ENCODE measurements at places on chromosomes 5 and 9.

DNA sequence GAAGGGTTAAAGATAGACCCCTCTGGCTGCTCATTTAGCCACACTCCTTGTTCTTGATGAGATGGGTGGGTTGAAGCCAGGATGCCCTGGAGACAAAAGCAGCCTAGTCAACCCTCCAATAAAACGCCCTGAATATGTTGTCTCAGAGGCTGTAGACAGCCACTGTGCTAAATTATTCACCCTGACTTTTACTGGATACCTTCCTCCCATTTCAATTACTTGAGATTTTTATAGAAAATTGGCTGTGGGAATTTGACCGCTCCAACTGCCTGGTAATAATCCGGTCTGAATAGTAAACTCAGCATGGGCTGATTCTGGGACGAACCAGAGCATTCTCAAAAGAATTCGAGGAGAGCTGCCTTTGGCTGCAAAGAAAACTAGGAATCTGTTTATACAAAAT is 104.2 kb downstream of the SNX18 start:
- no peak for DNase-seq

GRCh38 chr5:168681556-168682183 is 102.5 kb upstream of the PANK3 start:
- DNase-seq = peak; percentile 47

DNA sequence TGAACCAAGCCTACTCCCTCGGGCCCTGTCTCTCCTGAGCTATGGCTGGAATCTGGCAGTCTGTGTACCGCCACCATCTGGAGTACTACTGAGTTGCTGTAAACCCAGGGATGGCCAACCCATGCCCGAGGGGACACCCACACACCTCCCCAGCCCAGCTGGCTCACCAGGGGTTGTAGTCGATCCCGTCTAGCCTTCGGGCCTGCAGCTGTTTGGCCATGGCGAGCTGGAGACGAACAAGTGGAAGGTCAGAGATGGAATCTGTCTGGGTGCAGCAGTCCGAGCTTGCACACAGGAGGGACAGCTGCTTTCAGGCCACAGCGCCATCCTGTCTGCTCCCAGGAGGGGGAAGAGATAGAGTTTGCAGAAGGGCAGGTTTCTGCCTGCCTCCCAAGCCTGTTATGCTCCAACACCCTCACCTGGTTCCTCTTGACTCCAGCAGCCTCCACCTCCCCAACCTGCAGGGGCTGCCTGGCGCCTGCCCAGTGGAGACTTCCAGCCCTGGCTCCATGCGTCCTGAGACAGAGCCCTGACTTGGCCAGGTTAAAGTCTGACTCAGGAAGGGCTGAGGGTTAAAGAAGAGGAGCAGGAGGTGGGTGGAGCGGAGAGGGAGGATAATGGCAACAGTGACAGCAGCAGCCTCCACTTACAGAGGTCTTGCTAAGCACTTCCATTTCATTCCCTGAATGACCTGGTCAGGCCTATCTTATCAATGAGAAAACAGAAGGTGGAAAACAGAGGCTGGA is 15.8 kb upstream of the SPOUT1 start:
- no peak for DNase-seq

DNA sequence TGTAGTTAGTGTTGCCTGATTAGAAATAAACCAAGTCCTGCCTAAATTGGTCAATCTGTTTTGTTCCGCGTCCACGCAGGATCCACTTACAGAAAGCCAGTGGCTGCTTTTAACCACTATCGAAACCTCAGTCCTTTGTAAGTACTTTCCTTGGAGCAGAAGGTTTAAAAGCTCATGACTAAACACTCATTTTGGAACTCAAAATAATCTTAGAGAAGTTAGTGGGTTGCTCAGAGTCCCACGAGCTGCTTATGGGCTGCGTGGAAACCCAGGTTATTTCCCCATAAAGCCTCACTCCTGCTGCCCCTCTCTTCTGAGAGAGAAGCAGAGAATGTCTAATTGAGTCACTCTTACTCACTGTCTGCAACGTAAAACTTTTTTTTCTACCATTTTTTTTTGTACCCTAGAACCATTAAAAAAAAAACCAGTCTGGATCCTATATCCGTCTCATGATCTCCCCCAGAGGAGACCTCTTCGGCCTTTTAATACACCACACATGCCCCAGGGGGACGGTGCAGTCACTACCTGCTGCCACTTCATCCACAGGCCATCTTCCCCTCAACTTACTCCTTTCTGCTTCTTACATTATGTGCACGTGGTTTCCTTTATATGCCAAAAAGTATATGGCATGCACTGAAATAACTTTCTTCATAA is 7.6 kb downstream of the BASP1 start:
- DNase-seq = peak; percentile 93

DNA sequence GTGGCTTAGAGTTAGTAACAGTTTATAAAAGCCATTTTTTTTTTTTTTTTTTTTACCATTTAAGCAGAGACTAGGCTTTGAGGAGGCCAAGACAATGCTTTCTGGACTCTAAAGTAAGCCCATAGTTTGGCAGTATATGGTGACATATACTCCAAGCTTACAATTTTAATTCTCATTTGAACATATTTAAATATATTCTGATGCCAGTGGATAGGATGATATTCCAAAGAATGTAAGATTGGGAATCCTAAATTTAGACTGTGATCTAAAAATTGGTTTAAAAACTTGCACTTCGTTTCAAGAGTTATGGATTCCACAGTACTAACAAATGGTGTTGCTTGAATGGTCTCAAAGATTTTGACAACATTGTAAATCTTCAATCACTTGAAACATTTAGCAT is 112.1 kb downstream of the CWC27 start:
- no peak for DNase-seq

DNA sequence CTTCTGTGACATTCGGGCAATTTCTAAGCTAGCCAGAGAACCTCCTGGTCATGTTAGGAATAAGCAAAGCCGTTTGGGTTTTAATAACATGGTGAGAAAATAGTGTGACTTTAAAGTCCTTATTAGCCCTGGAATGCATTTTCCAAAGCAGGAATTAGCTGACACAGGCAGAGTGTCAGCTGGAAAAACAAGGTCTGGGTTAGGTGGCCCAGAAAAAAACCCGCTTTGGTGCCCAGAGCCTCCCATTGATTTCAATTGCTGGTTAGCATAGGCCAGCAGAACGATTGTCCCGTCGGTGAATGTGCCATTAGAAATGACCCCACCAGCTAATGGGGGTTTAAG is 62.1 kb upstream of the CPEB4 start:
- no peak for DNase-seq

- DNase-seq = no peak
These were observed 46.1 kb downstream of the NIPAL4 start for GRCh38 chr5:157506066-157506590.

GRCh38 chr5:159210846-159211245 is 1.5 kb upstream of the RNF145 start:
- no peak for DNase-seq

- no peak for DNase-seq
These were observed 1.7 kb upstream of the POMT1 start for GRCh38 chr9:131500939-131501541.

GRCh38 chr5:121378046-121378445 is 473.6 kb upstream of the FTMT start:
- DNase-seq = no peak

GRCh38 chr9:19471737-19472648 is 63.2 kb downstream of the ACER2 start:
- DNase-seq = peak; percentile 48

DNA sequence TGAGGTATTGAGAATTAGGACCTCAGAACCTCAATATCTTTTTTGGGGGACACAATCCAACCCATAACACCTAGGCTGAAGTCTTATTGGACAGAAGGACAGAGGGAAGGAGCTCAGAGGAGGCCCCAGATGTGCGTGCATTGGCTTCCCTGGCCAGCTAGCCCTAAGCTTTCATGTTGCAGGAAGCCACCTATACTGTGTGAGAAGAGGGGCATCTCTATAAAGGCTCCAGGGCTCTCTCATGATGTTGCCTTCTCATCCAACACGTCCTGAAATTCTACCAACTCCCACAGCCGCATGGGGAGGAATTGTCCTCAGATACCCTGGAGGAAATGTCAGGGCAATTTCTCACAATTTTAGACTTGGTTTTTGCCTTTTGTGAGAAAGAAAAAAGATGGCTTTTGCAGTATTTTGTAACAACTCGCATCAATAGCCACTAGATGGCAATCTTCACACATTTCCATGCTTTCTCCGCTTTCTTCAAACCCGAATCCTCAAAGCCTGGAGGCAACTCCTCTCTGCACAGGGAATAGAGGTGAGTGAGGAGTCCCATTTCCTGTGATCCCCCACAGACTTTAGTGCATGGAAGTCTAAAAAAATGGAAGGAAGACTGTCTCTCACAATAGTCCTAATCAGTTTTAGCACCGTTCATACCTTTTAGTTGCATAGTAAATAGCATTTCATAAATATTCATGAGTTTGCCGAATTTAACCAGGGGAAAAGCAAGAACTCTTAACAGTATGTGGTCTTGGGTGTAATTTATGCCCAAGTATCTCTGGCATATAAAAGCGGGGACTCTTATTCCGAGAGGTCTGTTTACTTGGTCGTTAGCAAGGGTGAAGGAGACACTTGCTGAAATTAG is 7.4 kb upstream of the PPP3R2 start:
- DNase-seq = peak; percentile 63

DNA sequence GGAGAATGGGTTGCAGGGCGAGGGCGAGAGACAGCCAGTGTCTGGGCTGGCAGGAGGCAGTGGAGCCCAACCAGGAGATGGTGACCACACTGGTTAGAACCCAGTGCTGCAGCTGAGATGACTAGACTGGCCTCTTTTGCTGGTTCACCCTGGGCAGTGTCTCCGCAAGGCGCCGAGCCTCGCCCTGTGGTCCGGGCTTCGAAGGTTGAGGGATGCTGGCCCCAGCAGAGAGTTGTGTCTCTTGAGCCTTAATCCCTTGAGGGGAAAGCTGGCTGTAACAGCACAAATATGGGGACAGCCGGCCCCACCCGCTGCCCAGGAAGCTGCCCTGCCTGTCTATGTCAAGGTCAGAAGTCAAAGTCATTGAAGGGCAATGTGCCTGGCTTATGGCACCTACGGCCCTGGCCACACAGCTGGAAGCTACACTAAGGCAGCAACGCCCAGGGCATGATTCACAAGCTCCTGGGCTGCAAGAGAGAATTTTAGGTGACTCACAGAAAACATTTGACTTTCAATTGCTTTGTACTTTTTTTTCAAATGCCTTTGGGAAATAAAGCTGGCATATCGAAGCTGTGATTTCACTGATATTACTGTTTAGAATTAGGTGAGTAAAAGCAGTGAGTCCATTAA is 33.3 kb downstream of the NKX2-5 start:
- no peak for DNase-seq

- no peak for DNase-seq
These were observed 1.8 kb downstream of the PLGRKT start for GRCh38 chr9:5435912-5436311.

DNA sequence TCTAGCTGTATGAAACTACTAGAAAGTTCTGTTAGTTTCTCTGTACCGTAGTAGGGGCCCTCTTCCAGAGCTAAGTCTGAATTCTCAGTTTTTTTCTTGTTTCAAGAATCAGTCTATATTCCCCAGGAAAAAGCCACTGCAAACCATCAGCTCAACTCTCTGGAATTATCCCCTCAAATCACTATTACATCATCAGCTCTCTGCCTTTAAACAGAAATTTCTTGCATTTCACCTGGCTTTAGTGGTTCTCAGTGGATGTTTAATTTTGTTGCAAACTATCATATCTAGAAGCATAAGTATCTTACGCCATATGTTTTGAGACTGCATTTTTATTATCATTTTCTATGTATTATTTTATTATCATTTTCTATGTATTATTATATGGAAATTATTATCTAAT is 55.2 kb upstream of the PPP2CA start:
- no peak for DNase-seq

- no peak for DNase-seq
These were observed 173.2 kb downstream of the GABRB2 start for GRCh38 chr5:161373345-161373707.

DNA sequence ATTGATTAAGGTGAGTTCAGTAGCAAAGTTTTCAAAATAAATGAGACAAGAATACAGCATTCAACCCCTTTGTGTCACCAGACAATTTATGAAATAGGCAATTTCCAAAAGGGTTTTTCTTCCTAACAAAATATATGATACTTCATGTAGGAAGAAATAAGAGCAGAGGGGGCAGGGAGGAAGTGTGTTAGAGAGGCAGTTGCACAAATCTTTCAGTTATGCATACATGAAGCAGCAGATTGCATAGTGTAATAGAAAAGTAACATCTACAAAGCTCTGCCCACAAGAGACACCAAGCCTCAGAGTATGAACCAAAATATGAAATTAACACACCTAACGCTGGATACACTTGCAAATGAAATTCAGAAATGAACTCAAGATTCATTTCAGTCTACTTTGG is 157.0 kb downstream of the DENND1A start:
- DNase-seq = peak; percentile 28

GRCh38 chr9:69319324-69320025 is 5.5 kb upstream of the ENTREP1 start:
- no peak for DNase-seq

DNA sequence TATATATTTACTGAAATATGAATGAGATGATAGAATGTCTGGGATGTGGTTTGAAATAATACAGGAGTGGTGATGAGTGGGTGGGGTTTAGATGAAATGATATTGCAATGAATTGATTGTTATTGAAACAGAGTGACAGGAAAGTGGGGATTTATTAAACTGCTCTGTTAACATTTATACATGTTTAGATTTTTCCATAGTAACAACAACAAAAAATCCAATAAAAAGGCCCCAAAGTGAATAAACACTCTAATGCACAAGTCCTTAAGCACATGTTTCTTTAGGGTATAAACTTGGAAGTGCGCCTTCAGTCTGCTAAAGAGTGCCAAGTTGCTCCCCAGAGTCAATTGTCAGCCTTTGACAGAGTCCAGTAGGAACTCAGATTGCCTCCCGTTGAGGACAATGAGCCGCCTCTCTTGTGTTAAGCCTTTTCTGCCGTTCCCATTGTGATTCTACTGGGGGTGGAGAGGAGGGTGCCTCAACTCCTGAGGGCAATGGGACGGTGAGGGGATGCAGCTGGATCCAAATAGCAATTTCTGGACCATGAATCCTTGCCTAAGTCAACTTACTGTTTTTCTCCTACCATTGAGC is 112.3 kb downstream of the SLC28A3 start:
- DNase-seq = no peak

DNA sequence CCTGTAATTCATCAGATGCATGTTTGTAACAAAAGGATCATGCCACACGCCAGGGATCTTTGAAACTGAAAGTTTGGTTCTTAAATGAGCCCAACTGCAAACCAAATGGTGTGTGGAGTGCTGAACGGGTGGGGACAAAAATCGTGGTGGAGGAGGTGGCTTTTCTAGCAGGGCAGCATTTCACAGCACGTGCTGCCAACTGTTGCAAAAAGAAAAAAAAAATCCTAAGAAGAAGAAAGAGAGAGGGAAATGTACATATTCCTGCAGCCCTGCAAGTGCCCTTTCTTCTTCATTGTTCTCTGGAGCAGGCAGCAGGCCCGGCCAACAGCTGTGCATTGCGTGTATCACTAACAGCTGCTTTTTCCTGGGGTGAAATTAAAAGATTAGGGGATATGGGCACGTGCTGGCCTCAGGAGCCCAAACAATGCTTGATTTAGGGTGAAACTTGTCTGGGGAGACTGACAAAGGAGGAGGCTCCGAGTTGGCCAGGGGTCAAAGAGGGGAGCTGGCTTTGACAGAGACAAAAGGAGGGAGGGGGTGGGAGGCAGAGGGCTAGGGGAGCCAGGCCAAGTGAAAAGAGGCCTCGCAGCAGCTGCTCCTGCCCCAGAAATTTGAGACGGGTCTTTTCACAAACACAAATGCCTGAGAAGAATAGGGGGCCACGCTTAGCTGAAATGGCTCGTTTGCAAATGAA is 73.0 kb downstream of the GADD45G start:
- DNase-seq = no peak
